ENCODE measurements at places on chromosomes 13 and 19. TPM values are rescaled to one million over a fixed set of nuclear protein-coding genes. Genes with fewer than 3 reads are reported as not detected.
A peak's percentile ranks its signal among the peaks of the same experiment; 100 is the strongest.

- no peak for DNase-seq
- H3K27ac ChIP-seq = no peak overlapping the region
- no peaks in the 10 kb centered on the region for H3K36me3 ChIP-seq
- H3K4me3 ChIP-seq = no peak overlapping the region
- H3K27me3 ChIP-seq = no peaks in the 10 kb centered on the region
Measured at GRCh38 chr19:1807695-1808394, 4.2 kb downstream of the ATP8B3 start.

Gene EHD2
- polyA plus RNA-seq = 0.89 TPM

GRCh38 chr13:109256866-109257760 lies 529.3 kb downstream of the IRS2 start:
- no peaks in the 10 kb centered on the region for H3K27me3 ChIP-seq
- peak; percentile 8 for DNase-seq
- no peak overlapping the region for H3K4me3 ChIP-seq
- H3K36me3 ChIP-seq = no peaks in the 10 kb centered on the region
- H3K27ac ChIP-seq = no peak overlapping the region
- H3K4me1 ChIP-seq = no peaks in the 10 kb centered on the region

DNA sequence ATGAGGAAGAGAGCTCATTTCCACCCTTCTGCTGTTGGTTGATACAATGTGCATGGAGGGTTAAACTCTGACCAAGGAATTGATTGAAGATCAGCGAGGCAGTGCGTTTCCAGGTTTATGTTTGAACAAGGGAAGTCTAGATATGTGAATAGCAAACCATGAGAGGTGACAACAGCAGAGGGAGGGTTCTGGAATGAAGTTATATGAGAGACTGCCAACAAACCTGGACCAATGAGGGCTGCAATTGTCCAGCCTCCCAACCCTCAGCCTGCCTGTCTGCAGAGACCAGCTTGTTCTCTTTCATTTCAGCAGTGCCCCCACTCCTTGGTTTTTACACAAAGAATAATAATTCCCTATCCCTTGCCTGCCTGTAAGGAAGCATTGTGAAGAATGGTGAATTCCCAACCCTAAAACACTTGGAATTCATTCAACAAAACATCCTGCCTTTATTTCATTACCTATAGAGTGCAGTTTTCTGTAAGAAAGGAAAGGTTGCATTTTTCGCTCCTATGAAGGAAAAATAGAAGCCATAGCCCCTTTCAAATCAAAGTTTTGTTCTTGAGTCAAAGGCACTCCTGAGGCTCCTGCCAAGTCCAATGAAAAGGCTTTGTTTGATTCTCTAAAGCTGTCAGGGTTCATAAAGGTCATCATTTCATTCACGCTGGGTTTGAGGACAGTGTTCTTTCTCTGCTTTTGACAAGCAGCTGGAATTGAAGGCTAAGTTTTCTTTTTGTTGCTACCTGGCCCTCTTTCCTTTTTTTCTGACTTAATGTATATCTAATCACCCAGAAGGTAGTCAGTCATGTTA lies 53.6 kb upstream of the ABCC4 start:
- no peaks in the 10 kb centered on the region for H3K4me1 ChIP-seq
- H3K27me3 ChIP-seq = no peaks in the 10 kb centered on the region
- no peak overlapping the region for H3K4me3 ChIP-seq
- no peak overlapping the region for H3K27ac ChIP-seq
- DNase-seq = no peak

Gene LILRB5
- polyA plus RNA-seq = 6.3 TPM

Gene CALR3
- not detected for polyA plus RNA-seq
